ENCODE measurements at places on chromosomes 3 and 15.

DNA sequence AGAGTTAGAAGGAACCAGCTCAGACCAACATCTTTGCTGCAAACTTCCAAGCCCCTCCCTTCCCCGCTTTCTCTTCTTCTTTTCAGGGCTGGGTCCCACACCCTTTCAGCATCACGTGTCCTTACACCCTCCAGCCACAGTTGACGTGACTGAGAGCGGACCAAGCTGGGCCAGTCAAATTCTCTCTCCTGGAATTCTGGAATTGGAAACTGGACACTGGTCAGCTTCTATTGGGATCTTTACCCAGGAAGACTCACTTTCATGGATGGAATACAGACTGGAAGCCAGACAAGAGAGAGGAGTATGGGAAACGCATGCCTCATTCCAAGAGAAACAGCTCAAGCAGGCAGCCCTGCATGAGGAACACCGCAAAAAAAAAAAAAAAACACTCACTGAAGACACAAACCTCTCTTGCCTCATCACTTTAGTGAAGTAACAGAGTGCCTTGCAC, 12.4 kb upstream of the TPM1 start:
- DNase-seq: no peak

GRCh38 chr3:146134348-146135117, 26.5 kb downstream of the PLOD2 start:
- DNase-seq: no peak

DNA sequence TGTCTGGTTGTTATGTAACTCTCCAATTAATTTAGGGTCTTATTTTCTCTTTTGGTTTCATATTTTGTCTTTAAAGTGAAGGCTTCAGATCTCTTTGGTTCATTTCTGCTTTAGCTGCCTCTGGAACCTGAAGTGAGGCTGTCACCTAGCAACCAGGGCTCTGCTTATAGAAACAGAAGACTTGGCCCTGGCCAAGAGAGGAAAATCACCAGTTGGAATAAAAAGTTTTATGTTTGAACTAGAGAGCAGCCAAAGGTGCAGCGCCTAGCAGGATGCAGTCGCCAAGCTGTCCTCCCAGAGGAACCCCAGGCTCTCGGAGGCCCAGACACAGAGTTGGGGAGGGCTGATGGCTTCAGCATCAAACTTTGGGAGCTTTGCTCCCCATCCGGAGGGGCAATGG, 41.1 kb downstream of the LYZL4 start:
- DNase-seq: no peak

GRCh38 chr3:177314897-177315296, 117.6 kb upstream of the TBL1XR1 start:
- DNase-seq: no peak

GRCh38 chr3:3194861-3195260, 15.4 kb upstream of the CRBN start:
- DNase-seq: no peak
